ENCODE measurements at places on chromosomes 11 and 22.

- no peak for DNase-seq
These were observed 5.5 kb upstream of the NNMT start for GRCh38 chr11:114290503-114291235.

DNA sequence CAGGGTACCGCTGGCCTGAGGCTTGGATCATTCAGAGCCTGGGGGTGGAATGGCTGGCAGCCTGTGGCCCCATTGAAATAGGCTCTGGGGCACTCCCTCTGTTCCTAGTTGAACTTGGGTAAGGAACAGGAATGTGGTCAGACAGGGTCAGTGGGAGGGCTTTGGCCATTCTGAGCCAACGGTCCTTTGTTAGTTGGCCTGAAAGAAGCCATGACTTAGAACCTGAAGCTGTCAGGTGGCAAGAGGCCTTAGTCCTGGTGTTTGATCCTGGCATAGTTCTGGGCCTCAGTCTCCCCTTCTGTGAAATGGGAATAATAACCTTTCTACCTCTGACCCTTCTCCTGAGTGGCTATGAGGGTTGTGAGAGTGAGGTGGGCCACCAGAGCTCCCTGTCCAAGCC is 8.3 kb downstream of the PGAP2 start:
- DNase-seq: no peak

GRCh38 chr11:1017269-1018005 is 19.1 kb downstream of the MUC6 start:
- DNase-seq: no peak

DNA sequence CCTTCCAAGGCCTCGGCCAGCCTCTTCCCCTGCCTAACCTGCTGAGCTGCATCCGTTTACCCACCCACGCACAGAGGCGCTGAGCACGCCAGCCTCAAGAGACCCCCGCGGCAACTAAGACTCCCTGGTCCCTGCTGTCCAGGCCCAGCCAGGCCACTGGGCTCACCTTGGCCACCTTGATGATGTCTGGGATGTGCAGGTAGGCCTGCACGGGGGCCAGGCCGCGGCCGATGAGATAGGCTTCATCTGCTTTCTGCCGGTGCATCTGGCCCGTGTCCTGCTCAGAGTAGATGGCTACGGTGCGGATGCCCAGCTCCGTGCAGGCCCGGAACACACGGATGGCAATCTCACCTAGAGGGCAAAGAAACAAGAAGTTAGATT is 14.6 kb downstream of the LRFN4 start:
- no peak for DNase-seq

DNA sequence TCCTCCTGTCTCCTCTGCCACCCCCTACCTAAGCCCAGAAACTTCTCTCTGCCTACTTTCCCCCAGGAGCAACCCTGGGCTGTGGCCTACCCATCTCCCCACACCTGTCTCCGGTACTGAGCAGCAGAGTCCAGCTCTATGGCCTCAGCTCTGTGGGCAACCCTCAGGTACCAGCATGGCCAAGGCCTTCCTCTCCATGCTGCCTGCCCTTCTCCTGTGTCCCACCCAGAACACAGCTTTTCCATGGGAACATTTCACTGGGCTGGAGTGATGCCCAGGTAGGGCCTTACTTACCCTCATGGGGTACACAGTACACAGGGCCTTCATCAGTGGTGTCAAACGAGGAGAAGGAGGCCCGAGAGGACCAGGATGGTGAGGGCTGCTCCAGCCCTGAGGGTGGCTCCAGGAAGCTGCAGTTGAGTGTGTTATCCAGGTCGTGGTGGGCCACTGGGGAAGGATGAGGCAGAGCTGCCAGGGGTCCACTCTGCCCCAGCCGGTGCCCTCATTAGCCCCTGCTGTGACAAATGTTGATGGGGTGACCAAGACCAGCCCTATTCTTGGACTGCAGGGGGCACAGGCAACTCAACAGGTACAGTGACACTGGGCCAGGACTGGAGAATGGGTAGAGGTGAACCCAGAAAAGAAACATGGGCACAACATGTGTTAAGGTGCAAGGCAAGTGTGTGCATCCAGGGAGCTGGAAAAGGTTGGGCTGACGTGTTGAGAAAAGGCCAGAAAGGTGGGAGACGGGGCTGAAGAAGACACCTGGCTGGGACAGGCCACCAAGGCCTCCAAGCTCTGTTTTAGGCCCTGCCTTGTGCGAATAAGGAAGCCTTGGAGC is 10.3 kb downstream of the SCARF2 start:
- DNase-seq: no peak

DNA sequence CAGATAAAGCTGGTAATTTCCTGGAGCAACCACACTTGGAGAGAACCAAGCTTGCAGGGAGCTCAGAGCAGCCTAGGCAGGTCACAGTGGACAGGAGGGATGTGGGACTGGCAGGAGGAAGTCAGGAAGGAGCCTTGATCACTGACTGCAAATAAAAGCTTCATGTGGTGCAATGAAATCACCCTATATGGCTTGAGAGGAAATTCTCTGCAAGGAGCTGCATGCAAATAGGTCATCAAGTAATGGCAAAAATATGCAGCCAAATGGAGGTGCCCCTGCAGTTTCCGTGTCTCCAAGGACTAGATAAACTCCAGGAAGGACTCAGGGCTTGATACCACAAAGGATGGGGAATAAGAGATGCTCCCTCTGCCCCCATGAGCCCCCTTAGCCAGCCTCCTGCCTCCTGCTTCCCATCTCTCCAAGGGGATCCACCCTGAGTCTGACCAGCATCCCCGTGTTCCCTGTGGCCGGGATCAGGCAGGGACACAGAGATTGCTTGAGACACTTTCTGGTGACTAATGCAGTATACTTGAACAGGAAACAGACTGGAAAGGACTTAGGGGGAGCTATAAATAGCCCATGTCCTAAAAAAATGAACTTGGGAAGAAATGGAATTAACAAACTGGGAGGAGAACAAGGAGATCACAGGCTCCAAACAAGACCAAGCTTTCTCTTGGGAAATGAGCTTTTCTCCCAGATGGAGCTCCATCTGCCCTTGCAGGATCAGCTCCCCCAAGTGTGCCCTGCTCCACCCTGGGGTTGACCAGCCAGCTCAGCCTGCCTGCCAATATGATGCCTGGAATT is 23.9 kb upstream of the MICAL2 start:
- DNase-seq: no peak

- no peak for DNase-seq
These were observed 12.5 kb upstream of the CREB3L1 start for GRCh38 chr11:46264976-46265375.

DNA sequence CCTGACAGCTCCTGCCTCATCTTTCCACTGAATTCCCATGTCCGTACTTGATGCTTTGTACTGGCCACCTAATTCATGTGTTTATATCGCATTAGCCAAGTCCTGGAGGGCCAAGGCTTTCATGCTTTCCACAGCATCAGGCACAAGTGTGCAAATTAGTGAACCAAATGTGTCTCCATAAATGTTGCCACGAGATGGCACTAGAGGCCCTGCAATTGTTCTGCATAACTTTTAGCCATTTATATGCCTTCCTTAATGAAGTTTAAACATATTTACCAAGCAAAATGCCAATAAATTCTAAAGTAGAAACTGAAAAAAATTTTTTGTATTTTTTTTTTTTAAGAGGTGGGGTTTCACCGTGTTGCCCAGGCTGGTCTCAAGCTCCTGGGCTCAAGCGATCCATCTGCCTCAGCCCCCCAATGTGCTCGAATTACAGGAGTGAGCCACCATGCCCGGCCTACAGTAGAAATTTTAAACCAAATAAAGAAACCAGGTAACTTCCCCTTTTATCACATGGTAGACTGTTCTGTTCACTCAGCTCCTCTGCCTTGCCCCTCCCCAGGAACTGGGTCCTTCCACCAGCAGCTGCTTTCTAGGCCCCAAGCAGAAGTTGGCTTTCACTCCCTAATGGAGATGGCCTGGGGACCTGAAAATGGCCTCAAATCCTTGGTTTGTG is 20.8 kb upstream of the IL18BP start:
- DNase-seq: peak; percentile 58

- no peak for DNase-seq
These were observed 1.2 kb upstream of the TRIM3 start for GRCh38 chr11:6474806-6475500.

DNA sequence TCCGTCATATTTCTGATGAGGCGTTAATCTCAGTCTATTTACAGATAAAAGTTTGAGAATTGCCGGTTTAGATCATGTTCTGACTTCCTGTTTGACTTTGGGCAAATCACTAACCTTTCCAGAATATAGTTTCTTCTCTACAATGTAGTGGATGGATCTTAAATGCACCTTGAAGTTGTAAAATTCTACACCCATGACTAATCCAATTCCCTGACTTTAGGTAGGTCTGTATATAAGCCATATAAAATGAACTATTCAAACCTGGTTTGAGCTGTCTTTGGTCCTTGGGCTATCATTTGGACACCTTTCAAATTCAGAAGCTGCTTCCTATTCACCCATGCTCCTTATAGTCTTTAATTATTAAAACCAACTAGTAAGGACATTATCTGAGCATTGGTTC is 52.2 kb upstream of the BLID start:
- DNase-seq: no peak

DNA sequence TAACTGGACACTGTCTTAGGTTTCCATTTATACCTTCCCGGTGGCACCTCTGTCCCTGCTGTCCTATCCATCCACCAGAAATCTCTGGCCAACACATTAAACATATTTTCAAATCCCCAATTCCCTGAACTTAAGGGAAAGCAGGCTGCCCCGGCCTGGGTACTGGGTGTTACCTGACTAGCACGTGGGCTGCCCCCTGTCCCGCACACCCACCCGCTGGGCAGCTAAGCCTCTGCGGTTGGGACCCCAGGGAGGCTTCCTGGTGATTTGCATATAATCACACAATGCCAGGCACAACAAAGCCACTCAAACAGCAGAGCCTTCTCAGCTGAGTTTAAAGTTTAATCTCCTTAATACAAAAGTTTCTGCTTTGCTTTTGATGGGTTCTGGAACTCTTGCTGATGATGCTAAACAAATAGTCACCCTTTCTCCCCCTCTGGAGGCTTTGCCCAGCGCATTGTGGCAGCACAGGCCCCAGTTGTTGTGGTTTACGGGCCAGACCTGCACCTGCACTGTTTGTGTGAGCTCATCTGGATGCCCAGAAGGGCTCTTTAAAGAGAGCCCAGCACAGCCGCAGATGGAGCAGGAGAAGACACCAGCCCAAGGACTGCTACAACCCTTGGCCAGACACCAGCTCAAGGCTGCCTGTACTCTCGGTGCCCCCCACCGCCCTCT is 59.9 kb upstream of the POU2AF1 start:
- peak; percentile 53 for DNase-seq

GRCh38 chr11:7898666-7899283 is 32.3 kb downstream of the OR10A6 start:
- no peak for DNase-seq

DNA sequence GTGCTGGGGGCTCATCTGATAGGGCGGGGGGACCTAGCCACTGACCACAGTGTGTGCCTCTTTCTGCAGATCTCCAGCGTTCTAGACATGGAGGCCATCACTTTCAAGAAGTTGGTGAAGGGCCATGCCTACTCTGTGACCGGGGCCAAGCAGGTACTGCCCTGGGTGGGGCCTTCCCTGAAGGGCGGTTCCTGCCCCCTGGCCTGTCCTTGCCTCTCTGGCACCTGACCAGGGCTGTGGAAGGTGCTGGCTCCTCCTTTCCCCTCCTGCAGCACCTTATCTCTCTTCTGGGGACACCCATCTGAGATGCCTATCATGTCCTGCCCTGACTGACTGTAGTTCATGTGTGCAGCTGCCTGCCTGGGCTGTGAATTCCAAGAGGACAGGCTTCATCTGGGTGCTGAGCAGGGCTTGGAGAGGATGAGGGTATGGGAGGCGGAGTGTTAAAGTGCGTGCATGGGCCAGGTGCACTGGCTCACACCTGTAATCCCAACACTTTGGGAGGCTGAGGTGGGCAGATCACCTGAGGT is 5.5 kb downstream of the CAPN1 start:
- no peak for DNase-seq

DNA sequence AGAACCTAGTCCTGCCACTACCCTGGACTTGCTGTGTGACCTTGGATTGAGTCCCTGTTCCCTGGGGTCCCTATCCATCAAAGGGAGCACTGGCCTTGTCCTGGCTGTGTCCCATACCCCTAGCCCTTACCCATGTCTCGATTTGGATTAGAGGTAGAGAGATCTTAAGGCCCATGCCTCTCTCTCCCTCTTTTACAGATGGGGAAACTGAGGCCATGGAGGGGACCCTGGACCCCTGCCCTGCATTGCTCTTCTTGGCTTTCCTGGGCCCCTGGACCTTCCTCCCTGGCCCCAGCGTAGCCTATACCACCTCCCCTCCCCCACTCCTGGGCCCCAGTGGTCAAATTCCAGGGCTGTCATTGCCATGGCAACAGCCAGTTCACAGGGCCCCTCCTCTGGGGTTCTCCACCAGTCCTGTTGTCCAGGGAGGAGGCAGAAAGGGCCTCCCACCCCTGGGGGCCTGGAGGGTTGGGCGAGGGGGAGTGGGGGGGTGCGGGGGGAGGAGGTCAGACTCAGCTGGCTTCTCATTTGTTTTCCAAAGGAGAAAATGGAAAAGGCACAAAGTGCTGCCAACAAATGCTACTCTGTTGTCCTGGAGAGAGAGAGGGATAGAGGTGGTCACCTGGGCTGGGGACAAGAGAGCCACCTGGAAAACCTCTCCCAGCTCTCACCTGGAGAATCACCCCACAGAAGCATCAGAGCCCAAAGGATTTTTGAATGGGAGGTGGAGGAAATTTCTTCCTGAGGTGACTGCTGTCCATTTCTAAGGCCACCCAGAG is 23.3 kb downstream of the ARHGEF17 start:
- no peak for DNase-seq

GRCh38 chr11:134682577-134682976 is 270.5 kb upstream of the B3GAT1 start:
- no peak for DNase-seq

- DNase-seq: no peak
These were observed 38.2 kb downstream of the BRD1 start for GRCh38 chr22:49789289-49790141.

DNA sequence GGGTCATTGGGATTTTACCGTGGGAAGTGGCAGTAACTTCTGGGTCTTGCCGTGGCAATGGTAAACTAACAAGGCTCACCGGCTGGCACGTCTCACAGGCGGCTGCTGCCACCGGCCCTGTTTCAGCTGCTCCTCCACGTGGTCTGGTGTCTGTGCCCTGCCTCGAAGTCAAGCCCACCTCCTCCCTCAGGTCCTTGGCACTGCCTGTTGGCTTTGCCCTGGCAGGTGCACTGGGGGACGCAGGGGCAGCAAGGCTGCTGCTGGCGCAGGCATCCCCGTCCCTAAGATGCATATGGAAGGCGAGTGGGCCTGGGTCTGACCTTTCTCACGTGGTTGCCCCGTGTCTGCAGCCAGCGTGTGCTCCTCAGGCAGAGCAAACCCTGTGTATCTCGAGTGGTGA is 783.6 kb downstream of the BRD1 start:
- no peak for DNase-seq

DNA sequence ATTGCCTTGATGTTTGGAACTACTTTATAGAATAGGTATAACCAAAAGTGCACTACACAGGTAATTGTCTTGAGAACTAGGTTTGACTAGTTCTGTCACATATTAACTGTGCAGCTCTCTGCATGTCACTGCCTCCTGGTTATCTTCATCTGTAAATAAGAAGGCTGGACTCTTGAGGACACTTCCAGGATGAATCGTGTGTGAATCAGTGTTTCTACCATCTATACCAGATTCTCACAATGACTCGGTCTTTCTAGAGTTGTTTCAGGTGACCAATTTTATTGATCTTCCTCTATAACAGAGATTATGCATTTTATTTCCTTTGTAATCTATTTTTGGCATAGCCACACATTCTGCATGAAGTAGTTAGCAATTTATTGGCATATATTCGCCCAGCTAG is 1181.0 kb upstream of the TENM4 start:
- DNase-seq: no peak

- no peak for DNase-seq
These were observed 146.2 kb upstream of the RASSF10 start for GRCh38 chr11:12862696-12863469.

Measured in NCI-H2107 (cell line).